ENCODE measurements at places on chromosomes 5 and 9. TPM values are rescaled to one million over a fixed set of nuclear protein-coding genes. Genes with fewer than 3 reads are reported as not detected.

DNA sequence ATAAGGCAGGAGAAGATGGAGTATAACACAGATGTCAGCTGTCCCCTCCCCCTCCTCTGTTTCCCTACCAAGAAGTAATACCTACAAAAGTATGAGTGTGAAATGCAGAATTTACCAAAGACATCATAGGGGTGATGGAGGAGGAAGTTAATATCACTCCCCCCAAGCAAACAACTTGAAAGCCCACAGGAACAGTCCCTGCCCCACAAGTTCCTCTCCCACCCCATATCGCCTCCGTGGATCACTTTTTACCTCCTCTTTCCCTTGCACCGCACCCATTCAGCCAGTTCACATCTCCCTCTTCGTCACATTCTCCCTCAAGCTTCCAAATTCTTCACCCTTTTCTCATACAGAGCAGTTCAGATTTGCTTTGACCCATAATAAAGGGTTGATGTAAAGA, 7.0 kb upstream of the SIL1 start:
- DNase-seq: no peak

Gene IGIP
- total RNA-seq: 1.9 TPM

DNA sequence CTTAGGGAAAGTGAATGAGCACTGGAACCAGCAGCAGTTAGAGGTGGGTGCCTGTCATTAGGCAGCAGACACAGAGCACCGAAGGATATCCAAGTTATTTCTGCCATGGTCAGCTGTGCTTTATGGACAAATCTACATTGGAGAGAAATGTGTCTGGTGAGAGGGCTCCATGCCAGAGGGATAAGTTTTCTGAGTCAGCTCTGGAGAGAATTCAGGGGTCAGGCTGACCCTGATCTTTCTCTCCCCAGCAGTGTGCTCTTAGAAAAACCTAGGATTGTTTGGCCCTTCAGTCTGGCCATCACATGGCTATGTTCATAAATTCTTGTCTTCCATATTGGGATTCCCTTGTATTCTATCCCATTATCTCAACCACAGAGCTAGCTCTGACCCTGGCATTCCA, 8.9 kb upstream of the IL17B start:
- DNase-seq: no peak

- no peak for DNase-seq
Measured at GRCh38 chr9:94560237-94560636, 5.4 kb downstream of the PCAT7 start.

GRCh38 chr9:120387257-120388002, 192.5 kb downstream of the CDK5RAP2 start:
- DNase-seq: no peak

DNA sequence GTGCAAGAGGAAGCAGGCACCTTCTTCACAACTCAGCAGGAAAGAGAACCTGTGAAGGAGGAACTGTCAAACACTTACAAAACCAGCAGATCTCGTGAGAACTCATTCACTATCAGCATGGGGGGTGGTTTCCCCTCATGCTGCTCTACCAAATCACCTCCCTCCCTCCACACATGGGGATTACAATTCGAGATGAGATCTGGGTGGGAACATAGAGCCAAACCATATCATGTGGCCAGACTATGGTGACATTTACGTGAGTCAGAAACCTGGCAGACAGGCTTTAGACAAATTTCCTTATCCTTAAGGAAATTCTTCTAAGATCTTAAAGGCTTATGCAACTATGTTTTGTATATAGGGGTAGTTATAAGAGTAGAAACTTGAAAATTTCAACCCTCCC, 8.7 kb upstream of the AOPEP start:
- no peak for DNase-seq

Gene SH3PXD2B
- 90.2 TPM for total RNA-seq

DNA sequence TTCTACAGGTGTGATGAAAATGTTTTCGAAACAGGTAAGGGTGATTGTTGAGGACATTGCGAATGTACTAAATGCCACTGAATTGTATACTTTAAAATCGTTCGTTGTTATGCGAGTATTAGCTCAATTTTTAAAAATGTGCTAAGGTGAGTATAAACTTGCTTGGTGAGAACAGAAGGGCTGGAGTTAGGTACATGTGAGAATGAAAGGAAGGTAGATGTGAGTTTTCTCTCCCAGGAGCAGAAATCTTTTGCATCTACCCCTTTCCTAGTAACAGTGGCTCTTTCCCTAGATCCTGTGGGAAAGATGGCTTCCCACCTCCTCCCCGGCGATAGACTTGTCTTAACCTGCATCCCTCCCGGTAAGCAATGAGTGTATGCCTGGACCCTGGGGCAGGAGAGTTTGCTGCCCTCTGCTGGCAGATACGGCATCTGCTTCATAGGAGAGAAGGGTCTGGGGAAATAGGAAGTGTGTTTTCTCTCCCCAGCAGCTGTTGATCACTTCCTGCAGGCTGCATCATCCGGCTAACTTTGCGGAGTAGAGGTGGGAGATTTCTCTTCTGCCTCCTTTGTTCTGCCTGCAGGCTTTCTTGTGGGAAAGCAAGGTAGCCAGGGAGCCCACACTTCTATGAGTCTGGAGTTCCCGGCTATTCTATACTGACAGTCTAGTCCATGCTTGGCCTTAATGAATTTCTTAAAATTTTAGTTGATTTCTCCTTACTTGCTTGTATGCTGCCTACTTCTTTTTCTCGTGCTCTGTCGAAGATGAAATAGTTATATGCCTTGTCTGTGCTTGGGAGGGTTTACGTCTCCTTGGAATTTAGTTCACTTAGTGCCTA, 373.3 kb upstream of the SEMA6A start:
- DNase-seq: peak; percentile 96

Gene PHYHD1
- 5.2 TPM for total RNA-seq

- no peak for DNase-seq
Measured at GRCh38 chr9:135809166-135809565, 98.2 kb downstream of the CAMSAP1 start.

DNA sequence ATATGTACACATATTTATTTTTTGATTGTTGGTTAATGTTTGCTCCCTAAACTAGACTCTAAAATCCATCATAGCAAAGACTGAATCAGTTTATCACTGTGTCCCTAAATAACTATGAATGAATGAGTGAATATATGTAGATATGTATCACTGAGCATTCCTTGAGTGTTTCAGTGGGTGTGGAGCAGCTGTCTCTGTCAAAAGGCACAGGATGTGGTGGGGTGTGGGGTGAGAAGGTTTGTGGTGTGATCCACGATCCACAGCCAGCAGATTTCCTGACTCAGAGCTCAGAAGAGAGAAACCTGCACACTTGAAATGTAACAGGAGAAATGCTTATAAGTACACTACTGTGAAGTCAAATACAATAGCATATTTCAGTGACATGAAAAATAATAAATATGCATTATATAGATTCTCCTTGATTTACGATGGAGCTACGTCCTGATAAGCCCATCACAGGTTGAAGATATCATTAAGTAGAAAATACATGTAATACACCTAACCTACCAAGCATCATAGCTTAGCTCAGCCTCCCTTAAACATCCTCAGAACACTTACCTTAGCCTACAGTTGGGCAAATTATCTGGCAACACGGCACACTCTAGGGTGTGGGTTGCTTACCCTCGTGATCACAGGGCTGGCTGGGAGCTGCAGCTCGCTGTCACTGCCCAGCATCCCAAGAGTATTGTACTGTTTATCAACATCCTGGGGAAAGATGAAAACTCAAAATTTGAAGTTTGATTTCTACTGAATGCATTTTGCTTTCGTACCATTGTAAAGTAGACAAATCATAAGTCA, 287.0 kb downstream of the GAS1 start:
- no peak for DNase-seq

- peak; percentile 30 for DNase-seq
Measured at GRCh38 chr5:59189472-59190244, 606.8 kb downstream of the RAB3C start.

GRCh38 chr5:123709422-123709821, 197.4 kb downstream of the CSNK1G3 start:
- no peak for DNase-seq

- DNase-seq: no peak
Measured at GRCh38 chr5:56650386-56650785, 165.0 kb upstream of the MAP3K1 start.

Gene PCDHB13
- total RNA-seq: 0.66 TPM

Gene CDK5RAP2
- 139 TPM for total RNA-seq

DNA sequence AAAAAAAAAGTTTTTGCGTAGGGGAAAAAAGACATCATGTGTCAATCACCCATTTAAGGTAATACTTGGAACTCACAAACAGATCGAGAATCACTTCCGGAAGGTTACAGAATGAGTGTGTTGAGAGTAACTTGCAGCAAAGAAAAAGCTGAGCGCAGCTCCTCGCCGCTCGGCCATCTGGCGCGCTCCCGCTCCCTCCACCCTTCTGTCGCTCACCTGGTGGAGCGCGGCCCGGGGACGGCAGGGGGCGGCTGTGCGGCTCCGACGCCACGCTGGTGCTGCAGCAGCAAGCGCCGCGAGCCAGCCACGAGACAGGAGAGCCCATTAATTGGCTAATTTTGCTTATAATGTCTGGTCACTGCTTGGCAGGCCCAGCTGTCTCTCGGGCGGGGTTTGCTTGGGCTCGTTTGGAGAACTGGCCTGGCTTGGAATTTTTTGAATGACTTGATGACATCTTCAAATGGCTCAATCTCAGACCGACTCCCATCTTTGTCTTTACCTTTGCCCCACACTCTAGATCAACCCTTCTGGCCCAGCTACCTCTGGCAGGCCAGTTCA, 601.8 kb downstream of the CCDC171 start:
- DNase-seq: no peak

DNA sequence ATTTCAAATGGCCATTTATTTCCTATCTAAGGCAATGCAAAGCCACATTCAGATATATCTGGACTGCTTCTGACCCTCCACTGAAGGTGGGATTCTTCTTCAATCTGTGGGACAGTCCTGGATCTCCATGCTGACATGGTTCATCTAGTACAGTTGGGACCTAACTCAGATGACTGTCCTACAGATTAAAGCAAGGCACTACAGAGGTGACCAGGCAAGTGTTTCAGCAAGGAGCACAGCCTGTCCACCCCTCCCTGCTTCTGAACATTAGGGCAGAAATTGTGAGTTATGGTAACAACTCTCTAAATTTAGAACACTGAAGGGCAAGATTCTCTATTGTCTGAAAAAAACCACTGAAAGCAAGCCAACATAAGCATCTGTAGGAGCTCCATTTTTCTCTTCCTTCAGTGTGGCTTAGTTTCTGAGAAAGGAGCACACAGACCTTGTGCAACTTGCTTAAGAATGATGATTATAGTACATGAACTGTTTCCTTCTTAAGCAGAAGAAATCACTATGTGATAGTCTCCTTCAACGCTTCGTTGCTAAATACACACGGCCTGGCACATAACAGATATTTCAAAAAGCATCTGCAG, 62.9 kb upstream of the BARX1 start:
- DNase-seq: no peak

Gene STKLD1
- 1.4 TPM for total RNA-seq

GRCh38 chr5:164672205-164672604, 1166.8 kb downstream of the MAT2B start:
- no peak for DNase-seq

GRCh38 chr5:74636552-74636951, 4.0 kb downstream of the ENC1 start:
- no peak for DNase-seq

GRCh38 chr5:162288647-162289296, 221.2 kb downstream of the GABRG2 start:
- DNase-seq: peak; percentile 10

- DNase-seq: no peak
Measured at GRCh38 chr5:146717951-146718350, 160.6 kb downstream of the PPP2R2B start.

DNA sequence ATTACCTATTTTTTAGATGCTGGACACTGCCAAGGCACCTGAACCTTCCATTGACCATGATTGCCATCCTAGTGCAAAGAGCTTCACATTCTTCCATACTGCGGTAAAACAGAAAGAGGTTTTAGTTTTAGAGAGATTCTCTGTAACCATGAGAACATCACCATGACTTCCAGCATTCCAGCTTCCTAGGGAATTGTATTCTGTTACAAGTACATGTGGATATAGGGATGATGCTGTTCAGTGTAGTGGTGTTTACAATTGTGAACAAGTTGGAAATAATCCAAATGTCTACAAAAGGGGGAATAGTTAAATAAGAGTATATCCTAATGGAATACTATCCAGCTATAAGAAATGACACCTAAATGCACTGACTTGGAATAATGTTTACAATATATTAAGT, 22.4 kb downstream of the NIPSNAP3B start:
- DNase-seq: no peak

DNA sequence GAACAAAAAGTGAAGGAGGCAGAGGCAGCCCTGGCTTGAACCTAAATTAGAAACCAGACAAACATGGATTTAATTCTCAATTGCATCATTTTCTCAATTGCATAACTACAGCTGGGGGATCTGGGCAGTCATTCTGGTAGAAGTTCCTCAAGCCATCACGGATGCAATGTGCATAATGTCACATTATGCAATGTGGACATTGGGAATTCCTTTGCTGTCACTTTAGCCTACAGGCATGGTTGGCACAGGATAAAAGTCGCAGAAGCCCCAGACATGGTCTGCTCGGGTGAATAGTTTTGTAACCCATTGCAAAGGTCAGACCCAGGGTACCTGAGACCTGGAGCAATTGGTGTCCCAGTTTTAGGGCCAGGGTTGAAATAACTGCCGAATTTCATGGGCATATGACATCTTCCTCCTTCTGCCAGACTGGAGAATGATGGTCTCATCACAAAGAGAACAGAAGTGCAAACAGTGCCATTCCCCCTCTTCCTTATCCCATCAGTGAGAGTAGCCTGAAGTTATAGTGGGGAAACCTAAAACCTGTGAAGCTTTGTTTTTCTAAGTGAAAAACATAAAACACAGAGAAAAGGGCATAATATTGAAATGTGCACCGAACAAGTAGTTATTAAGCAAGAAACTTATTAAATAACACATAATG, 290.8 kb downstream of the MSX2 start:
- no peak for DNase-seq

- DNase-seq: no peak
Measured at GRCh38 chr9:107647141-107647540, 157.6 kb upstream of the KLF4 start.

DNA sequence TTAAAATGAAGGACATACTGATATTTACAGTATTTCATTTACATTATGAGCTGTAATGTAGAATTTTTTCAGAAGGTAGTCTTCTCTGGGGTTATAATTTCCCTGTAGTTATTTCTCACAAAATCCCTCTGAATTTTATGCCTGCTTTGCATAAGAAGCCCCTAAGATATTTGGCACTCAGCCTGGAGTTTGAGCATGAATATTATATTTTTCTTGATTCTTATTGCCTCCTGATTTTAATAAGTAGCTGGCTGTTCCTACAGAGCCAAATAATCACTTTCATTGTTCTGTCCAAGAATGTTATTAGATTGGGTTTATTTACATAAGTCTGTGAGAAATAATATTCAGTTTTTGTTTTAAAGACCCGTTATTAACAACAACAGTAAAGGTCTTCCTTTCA, 195.0 kb downstream of the FER start:
- no peak for DNase-seq

- DNase-seq: no peak
Measured at GRCh38 chr5:1910861-1911772, 28.4 kb upstream of the IRX4 start.

Gene TMC1
- total RNA-seq: not detected

Gene ASS1
- 3.7 TPM for total RNA-seq

Gene SELENOP
- 7.2 TPM for total RNA-seq
